Inflammatory macrophage (primary cell): ENCODE measurements at places on chromosomes 4 and X.

DNA sequence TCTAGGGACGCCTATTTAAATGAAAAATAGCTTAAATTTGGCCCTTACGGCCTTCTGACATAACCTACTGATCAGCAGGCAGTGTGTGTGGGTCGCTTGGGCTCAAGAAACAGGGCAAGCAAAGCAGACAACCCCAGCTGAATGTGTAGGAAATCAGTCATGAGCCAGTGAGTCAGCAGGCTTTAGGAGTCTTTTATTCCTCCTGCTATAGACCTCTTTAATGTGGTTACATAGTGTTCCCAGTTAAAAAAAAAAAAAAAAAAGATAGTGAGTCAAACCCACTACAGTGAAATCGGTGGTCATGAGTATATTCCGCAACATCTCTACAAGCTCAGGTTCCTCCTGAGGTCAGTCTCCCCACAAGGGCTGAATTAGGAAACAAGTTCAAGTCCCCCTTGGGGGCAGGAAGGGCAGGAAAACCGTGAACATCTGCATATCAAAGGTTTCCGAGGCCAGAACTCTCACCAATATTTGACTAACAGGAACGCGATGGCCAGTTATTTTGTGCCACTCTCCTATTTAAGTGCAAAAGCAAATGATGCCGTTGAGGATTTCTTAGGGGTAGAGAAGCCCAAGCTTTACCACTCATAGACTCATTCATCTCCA is 32.7 kb downstream of the ACSL1 start:
- peak; percentile 98 for DNase-seq

DNA sequence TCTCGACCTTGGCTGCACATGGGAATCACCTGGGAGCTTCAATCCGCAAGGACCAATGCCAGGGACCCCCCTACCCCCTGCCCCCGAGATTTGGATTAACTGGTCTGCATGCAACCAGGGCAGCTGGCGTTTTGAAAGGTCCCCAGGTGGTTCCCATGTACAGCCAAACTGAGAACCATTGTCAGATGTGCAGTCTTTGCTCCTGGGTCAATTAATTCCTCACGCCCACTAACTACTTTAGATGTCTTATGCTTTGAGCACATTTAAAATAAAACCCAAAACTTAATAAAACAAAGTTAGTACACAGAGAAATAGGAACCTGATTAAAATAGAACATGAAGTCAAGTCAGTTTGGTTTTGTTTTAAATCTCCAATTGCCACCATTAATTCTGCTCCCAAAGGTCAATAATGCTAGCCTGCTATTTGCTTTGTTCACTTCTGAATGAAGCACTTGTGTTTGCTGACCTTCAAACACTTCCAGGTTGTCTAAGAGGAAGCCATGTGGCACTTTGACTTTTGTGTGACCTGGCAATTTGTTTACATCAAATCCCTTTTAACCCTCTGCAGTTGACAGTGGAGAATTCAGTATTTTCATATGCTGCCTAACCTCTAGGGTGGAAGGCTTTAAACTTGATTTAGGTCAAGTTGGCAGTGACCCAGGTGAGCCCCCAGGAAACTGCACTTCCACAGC is 27.2 kb upstream of the TMSB4X start:
- DNase-seq, result no peak

DNA sequence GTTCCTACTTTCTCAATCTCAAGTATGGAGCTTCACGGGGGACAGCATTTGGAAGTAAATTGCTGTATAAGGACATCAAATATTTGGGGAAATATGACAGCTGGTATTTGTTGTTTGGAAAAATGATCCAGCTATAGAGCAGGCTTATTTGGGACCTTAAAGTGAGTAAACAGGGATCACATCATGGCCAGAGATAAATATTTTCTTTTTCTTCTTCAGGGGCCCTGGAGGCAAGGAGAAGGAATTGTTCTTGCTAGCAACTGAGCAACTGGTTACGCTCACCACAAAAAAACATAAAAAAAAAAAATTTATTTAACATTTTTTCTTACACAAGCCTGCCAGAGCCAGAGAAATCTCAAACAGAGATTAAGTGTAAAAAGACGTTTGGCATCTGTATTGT is 277.2 kb upstream of the UGT8 start:
- no peak for DNase-seq

GRCh38 chr4:64334964-64335363 is 74.3 kb downstream of the TECRL start:
- DNase-seq, result no peak

- no peak for DNase-seq
Measured at GRCh38 chr4:52711272-52711671, 40.0 kb downstream of the ERVMER34-1 start.

DNA sequence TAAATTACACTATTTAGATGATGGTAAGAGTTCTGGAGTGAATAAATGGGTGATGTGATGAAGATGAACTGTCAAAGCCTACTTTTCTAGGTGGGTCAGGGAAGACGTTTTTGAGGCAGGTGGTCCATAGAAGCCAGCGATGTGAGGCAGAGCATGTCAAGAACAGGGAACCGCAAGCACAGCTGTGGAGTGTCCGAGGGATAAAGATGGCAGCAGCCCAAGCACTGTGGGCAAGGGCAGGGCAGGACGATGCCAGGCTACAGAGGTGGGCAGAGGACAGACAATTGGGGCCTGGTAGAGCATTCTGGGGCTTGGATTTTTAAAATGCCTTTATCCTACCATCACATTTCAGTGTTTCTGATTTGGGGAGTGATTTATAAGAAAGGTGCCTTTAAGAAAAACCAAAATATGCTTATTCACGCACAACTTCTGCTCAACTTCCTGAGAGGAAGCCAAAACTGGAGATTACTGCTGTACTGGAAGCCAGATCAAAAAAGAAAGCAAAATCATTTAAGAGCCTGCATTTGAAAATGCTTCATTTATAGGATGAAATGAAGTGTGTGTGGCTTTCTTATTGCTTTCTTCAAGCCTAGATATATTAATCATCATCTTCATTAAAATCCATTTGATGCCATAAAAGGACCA is 119.0 kb upstream of the WDR17 start:
- peak; percentile 46 for DNase-seq

DNA sequence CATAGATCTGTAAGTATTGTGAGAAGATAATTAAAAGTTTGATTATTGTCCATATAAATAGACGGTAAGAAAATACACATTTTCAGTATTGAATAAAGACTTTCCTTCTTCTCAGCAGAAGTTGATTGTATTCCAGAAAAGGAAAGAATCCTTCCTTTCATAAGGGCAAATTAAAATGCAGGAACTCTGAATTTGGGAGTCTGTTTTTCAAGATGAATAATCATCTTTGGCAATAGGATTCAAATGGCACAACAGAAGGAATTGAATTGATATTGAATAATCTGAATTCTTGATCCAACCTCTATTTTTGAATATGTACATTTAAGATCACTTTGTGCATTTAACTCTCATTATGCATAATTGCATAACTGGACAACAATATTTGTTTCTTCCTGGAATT is 149.3 kb downstream of the DMD start:
- no peak for DNase-seq

GRCh38 chr4:26069218-26069617 is 155.2 kb downstream of the SMIM20 start:
- no peak for DNase-seq
